RPMI8226 (cell line): ENCODE measurements at places on chromosomes 1 and 21.

GRCh38 chr1:244067893-244068292, 16.8 kb downstream of the ZBTB18 start:
- DNase-seq, result no peak

DNA sequence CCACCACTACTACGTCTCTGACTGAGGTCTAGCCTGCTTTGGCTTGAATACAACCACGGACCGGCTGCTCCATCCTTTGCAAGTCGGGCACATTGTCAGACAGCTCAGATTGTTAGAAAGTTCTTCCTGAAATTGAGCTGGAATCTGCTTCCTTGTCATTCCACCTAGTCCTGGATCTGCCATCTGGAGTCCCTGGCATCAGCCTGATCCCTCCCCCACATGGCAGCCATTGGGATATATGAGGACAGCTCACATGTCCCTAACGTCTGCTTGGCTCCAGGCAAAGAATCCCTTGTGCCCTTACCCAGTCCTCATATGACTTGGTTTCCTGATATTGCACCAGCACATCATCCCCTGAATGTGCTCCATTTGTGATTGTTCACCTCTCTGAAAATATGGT, 56.3 kb upstream of the SYT6 start:
- DNase-seq, result no peak

DNA sequence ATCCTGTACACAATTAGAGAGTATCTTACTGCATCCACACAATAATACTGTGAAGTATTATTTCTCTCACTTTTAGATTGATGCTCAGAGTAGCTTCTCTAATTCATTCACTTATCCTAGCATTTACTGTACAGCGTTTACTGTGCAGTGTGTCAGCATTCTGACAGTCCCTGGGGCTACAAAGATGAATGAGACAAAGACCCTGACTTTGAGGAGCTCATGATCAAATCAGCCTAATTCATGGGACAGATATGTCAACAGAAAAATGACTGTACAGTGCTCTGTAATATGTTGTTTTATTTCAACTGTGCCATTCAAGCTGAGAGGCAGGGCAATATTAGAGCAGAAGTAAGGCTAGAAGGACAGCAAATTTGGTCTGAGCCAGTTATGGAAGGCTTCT, 152.5 kb downstream of the ZNF648 start:
- no peak for DNase-seq

- no peak for DNase-seq
Measured at GRCh38 chr1:99176753-99177152, 87.5 kb upstream of the PLPPR4 start.

- DNase-seq, result peak; percentile 73
Measured at GRCh38 chr1:153535242-153536011, at the start of gene S100A6. Gene S100A6, minus strand, starts transcription at chr1:153535991. Its CDS starts 652 bp downstream, at chr1:153535339.

DNA sequence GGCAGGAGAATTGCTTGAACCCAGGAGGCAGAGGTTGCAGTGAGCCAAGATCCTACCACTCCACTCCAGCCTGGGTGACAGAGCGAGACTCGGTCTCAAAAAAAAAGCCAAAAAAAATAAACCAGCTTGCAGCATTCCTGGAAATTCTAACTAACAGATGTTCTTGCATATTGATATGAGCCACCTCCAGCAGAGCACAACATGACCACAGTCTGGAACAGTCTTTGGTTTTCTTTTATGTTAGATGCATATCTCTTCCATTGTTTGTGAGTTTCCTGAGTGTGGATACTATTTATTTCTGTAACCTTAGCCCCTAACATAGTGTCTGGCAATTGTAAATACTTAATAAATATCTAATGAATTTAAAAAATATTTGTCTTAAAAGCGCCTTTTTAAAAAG, 23.9 kb downstream of the IFNAR1 start:
- DNase-seq, result no peak

DNA sequence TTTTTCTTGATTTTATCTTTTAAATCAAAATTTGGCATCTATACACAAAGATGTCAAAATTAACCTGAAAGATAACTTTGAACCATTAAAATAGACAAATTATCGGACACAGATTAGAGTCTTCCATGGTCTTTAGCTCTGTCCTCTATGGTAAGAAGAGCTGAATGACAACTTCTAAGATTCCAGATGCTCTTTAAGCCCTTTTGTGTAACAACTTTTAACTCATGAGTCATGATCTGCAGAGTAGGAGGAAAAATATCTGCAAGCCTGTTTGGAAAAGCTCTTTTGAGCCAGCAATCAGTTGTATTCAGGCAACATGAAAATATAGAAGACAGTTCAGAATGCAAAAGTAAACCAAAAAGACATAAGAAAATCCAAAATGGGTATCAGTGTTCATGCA, 37.8 kb downstream of the TTC13 start:
- no peak for DNase-seq

GRCh38 chr1:208061632-208062031, 150.7 kb upstream of the CD34 start:
- DNase-seq, result no peak

- no peak for DNase-seq
Measured at GRCh38 chr1:93598861-93599439, 82.7 kb downstream of the BCAR3 start.

GRCh38 chr1:217419194-217419551, 211.7 kb downstream of the GPATCH2 start:
- no peak for DNase-seq

GRCh38 chr21:45962531-45963231, 18.9 kb upstream of the COL6A1 start:
- DNase-seq, result no peak

- DNase-seq, result no peak
Measured at GRCh38 chr1:228270032-228270431, 62.2 kb downstream of the OBSCN start.

GRCh38 chr1:238950784-238951183, 435.6 kb upstream of the CHRM3 start:
- no peak for DNase-seq

DNA sequence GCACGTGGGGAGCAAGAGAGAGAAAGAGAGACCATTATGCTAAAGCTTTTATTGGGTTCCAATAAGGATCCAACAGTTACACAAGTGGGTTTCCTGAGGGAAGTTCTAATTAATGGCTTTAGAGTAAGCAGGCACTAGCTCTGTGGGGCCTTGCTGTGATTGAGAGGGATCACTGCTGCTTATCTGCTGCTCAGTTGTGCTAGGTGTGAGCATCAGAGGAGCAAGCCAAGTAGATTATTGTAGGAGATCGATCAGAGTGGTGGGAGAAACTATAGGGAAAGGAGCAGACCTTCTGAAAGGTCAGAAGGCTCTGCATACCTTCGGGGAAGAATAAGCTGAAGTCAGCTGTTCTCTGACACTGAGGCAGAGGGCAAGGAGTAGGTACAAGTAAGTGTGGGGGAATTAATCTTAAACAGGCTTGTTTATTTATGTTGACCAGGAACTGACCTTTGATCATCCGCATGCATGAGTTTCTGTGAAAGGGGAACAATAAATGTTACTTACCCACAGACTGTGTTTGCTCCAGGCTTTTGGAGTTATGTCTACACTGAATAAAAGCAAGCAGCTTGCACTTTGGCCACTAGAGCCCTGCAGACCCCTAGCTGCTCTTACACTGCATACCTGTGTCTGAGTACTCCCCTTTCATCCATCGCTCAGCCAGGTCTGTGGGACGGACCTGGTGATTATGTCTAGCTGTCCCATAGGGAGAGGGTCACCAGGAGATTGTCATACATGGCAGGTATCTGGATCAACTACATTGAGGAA, 89.7 kb downstream of the TNNI3K start:
- DNase-seq, result no peak

- no peak for DNase-seq
Measured at GRCh38 chr1:56977910-56978309, 12.1 kb upstream of the C8B start.

- DNase-seq, result no peak
Measured at GRCh38 chr21:14321042-14321441, 61.9 kb downstream of the HSPA13 start.

- DNase-seq, result peak; percentile 92
Measured at GRCh38 chr1:26279456-26280332, at the start of gene SH3BGRL3. Gene SH3BGRL3, plus strand, starts transcription at chr1:26280086. Its CDS starts 70 bp downstream, at chr1:26280156.

DNA sequence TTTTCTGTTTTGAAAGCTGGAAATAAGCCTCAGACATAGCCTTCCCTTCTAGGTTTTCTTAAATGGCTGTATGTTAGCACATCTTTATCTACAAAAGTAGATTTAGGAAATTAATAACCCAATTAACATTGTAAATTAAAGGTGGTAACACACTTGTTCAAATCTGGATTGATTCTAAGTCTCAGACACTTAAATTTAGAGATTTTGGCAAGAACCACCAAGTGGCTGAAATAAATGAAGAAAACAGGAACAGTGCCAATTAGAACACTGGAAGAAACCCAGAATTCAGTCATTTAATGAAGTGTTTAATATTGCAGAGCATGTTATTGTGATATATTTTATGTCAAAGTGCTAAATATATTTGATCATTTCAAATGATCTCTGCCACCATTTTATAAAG, 628.2 kb downstream of the USP25 start:
- DNase-seq, result no peak

DNA sequence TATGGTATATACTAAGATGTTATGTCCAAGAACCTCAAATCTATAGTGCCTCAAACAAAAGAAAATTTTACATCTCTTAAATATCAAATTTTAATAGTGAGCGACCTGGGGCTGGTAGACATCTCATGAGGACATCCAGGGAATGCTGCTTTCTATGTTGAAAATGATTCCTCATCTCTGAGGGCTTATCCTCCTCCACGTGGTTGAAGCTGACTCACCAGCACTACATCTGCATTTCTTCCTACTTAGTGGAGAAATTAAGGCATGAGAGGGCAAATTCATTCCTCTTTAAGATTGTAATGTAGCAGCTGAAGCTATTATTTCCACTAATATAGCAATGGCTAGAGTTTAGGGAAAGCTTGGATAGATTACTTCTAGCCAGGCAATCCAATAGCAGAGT, 529.5 kb downstream of the COL11A1 start:
- no peak for DNase-seq

DNA sequence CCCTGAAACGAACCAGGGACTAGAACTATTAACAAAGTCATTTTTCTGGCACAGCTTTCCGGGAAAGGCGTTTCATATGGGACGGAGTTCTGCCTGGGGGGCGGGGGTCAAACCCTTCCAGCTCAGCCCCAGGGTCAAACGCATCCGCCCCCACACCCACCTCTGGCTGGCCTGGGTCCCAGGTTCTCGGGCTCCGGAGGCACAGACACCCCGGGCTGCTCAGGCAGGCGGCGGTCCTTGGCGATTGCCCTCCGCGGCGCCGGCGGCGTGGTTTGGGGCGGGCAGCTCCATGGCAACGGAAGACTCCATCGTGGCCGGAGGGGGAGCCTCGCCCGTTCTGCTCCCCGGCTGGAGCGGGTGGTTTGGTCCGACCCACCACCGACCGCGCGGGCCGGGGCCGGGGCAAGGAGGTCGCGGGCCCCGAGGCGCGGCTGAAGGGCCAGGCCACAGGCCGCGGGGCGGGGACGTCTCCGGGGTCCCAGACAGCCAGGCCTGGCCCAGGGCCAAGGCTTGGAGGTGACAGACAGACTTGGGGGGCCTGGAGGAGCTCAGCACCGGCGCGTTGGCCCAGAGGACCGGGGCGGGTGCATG, at the start of gene CFAP74:
TSS of gene CFAP74 (minus strand) at position 246 of the 591 bp plus-strand sequence. CDS start 12,830 bp downstream, outside the sequence.
- DNase-seq, result peak; percentile 52

DNA sequence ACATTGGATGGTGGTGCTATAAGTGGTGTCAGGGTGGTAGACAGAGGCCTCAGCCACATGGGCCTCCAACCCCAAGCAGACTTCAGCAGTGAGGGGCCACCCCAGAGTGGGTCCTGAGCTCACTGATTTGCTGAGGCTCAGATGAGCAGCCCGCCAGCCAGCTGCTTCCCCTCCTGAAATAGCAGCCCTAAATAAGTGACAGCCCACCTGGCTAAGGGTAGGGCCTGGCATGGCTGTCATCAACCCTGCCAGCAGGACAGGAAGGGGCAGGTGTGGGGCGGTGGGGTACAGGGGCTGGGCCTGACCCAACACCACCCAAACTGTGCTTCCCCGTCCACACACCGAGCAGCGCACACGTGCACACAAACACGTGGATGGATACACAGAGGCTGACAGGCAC, 79.3 kb downstream of the GRIK3 start:
- DNase-seq, result no peak

DNA sequence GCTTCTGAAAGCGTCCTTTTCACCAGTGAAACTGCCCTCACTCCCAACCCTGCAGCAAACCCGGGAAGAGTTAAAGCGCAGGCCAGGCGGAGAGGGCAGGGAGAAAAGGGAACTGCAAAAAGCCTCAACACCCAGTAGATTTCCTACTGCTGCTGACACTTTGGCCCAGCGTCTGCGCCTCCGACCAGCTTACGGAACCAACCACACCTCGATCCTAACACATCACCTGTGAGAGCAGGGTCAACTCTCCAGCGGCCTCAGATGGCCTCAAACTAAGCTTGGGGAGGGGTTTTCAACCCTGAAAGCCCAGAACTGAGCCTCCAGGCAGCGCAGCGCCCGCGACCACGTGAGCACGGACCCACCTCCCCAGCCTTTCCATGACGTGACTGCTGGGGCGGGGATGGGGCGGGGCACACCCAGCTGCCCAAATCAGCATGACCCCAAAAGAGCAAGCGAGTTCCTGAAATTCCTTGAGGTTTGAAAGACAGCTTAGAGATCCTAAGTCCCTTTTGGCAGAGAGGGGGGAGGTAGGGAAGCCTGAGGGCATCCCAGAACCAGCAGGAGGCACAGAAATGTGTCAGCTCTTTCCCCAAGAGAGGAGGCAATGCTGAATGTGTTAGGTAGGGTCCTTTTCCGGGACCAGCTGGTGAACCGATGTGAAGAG, 59.1 kb downstream of the ITPKB start:
- peak; percentile 80 for DNase-seq

DNA sequence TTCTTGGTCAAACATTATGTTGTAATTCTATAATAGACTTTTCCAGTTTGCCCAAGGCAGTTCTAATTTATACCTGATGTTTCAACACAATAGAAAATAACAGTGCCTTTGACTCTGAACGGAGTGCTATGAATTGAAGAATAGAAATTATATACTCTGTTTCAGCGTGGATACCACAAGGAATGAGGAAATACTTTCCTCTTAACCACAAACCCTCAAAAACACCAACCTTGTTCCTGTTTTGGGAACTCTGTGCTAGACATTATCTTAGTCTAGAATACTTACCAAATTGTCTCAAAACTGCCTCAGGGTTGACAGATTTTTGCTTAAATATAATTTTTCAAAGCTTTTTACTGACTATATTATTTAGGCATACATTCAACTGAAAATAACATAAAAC, 1629.3 kb downstream of the MRPL39 start:
- no peak for DNase-seq

GRCh38 chr1:45928486-45929205, 125.2 kb downstream of the MAST2 start:
- DNase-seq, result no peak

- DNase-seq, result no peak
Measured at GRCh38 chr1:100767176-100767890, 47.8 kb downstream of the VCAM1 start.
